ENCODE measurements at places on chromosomes 4 and X.

- DNase-seq: no peak
Observed at GRCh38 chr4:82430964-82431745, 765 bp downstream of the ENOPH1 start.

- DNase-seq: no peak
Observed at GRCh38 chr4:40216622-40217366, 20.0 kb downstream of the RHOH start.

- peak; percentile 64 for DNase-seq
Observed at GRCh38 chr4:127698789-127699200, 31.4 kb upstream of the SLC25A31 start.

GRCh38 chrX:114178126-114178525, 405.8 kb upstream of the HTR2C start:
- no peak for DNase-seq

GRCh38 chr4:160038615-160039014, 935.7 kb downstream of the RAPGEF2 start:
- DNase-seq: no peak

DNA sequence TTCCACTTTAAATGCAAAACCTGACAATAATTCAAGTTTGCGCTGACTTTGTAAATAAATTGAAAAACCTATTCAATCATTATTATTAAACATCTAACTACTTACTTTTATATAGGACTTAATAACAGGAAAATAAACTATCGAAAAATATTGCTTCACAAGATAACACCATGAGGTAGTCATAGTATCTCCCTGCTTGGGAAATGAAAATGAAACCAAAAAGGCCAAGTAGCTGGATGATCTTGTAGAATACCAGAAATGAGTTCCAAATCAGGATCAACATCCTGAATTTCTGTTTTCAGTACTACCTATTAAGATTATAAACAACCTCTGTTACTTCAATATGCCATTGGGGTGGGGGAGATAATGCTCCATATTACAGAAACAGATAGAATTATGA, 58.9 kb downstream of the CHIC2 start:
- DNase-seq: peak; percentile 29

- peak; percentile 67 for DNase-seq
Observed at GRCh38 chr4:101020956-101021355, 326.4 kb downstream of the PPP3CA start.

DNA sequence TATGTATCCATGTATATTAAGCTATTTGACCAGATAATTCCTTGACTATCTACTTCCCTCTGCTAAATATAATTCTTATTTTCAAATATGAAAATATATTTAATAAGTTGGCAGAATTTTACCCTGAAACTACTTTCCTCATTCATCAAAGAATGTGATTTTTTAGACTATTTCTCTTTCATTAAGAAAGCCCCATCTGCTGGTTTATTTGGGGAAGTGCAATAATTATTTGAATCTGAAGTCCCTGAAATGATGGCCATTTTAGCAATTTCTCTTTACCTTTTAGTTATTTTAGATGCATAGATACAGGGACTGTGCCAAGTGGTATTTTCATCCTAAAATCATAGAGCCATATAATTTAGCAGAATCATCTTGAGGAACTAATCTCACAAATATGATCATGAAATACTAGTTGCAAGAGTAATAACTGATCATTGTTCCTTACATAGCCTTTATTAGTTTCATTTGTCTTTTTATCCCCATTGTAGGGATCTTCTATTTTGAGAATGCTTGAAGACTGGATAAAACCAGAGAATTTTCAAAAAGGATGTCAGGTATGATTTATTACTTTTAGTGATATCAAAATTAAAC, 39.0 kb downstream of the ENPEP start:
- peak; percentile 9 for DNase-seq

DNA sequence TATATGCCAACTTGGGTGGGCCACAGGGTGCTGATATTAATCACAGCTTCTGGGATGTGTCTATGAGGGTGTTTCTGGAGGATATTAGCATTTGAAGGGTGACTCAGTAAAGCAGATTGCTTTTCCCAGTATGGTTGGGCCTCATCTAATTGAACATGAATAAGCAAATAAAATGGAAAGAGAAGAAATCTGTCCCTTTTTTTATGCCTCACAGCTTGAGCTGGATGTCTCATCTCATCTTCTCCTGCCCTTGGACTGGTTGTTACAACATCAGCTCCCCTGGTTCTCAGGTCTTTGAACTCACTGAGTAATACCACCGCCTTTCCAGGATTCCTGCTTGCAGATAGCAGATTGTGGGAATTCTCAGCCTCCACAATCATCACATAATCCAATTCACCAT, 1149.2 kb downstream of the PCDH18 start:
- DNase-seq: peak; percentile 72

DNA sequence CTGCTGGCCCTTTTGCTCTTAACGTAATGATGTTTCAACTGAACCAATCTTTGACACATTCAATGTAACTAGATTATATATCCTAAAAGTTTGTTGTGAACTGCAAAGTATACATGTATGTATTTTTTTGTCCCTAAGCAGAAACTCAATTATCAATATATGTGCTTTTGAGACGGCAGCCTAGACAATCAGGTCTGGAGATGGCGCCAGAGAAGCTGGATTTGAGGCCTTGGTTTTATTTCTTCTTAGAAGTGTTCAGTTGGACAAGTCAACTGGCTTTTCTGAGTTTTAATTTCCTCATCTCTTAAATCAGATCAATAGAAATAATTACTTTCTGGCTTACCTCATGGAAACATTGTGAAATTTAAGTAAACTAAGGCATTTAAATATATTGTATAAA, 62.5 kb downstream of the DCAF8L1 start:
- DNase-seq: no peak

- peak; percentile 47 for DNase-seq
Observed at GRCh38 chr4:97507587-97508245, 635.6 kb downstream of the STPG2 start.

DNA sequence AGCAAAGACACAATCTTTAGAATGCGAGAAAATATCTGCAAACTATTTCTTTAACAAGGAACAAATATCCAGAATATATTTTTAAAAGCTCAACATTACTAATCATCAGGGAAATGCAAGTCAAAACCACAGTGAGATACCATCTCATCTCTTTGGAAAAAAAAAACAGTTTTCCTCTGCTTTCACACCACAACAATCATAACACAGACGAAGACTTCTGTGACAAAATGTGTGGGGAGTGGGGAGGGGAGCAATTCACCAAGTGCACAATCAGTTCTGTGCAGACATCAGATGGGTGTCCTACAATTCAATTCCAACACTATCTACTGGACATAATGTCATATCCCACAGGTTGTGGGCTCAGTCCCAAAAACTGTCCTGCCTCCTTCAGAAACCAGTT, 293.2 kb upstream of the SLC7A11 start:
- DNase-seq: no peak

GRCh38 chr4:159308566-159309340, 205.9 kb downstream of the RAPGEF2 start:
- peak; percentile 48 for DNase-seq

GRCh38 chr4:54095110-54095825, 4.7 kb upstream of the GSX2 start:
- DNase-seq: no peak

- no peak for DNase-seq
Observed at GRCh38 chr4:60805500-60806313, 394.4 kb upstream of the ADGRL3 start.

DNA sequence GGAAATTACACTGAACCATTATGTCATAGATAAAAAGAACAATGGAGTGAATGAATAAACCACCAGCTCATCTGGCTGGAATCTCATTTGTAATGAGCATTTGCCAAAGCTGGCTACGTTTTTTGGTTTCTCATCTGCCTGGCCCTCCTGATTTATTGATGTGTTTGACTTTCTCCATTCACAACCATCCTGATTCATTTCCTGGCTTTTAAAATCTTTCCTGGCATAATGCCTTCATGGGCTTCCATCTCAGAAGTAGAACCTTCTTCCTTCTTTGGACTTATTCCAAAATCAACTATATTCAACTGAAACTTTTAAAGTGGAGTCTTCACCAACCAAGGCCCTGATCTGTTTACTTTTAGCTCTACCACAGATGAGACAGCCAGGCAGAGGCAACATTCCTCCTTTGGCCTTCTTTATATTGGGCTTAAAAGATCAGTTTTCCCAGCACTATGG, 36.0 kb upstream of the ARSJ start:
- peak; percentile 97 for DNase-seq

DNA sequence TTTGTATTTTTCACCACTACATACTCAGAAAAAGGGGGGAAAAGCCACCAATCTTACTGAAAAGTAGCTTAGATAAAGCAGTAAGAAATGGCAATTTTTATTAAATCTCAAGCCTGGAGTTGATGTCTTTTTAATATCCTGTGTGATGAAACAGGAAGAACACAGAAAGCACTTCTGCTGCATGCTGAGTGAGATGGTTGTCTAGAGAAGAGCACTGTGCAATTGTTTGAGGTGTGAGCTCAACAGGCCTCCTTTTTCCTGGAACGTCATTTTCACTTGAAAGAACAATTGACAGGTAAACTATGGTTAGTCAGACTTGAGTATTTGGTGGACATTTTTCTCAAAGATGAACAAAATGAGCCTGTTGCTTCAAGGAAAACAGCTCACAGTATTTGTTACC, 73.9 kb downstream of the RTL5 start:
- DNase-seq: no peak

DNA sequence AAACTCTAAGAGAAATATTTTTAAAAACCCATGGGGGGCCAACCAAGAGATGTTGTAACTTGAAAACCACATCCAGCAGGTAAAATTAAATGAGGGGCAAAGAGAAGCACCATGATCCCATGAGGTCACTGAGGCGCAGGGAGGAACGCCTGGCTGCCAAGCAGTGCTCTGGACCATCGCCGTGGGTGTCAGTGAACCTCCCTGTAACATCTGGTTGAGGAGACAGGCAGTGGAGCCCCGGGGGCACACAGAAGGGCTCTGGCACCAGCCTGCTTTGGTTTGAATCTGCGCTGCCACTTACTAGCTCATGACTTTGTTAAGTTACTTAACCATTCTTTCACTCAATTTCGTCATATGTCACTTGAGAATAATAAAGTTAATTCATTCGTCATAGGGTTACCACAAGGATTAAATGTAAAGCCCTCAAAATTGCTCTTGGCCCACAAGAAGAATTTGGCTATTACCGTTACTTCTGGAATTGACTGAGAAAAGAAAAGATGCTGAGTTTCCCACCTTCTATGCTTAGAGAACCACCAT, 41.6 kb upstream of the SLC25A4 start:
- no peak for DNase-seq

GRCh38 chr4:114980932-114981708, 132.3 kb downstream of the NDST4 start:
- no peak for DNase-seq

GRCh38 chrX:153592966-153593688, 5.8 kb downstream of the CCNQ start:
- DNase-seq: no peak

GRCh38 chr4:99504804-99505502, 5.9 kb upstream of the C4orf17 start:
- no peak for DNase-seq

DNA sequence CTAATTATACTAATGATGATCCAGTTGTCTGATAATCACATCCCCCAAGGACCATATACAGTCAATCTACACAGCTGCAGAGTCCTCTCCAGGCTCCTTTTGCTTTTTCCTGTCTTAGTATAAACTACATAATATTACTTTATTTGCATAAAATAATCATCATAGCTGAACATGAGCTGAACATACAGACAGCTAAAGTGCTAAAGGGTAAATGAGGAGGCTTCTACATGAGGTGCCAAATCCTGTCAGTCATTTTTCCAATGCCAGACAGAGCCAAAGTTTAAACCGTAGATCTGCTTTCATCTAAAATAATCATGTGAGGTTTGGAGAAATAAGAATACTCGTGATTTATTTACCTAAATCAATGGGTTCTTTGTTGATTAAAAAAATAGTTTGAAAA, 1530.1 kb upstream of the PABPC4L start:
- no peak for DNase-seq

DNA sequence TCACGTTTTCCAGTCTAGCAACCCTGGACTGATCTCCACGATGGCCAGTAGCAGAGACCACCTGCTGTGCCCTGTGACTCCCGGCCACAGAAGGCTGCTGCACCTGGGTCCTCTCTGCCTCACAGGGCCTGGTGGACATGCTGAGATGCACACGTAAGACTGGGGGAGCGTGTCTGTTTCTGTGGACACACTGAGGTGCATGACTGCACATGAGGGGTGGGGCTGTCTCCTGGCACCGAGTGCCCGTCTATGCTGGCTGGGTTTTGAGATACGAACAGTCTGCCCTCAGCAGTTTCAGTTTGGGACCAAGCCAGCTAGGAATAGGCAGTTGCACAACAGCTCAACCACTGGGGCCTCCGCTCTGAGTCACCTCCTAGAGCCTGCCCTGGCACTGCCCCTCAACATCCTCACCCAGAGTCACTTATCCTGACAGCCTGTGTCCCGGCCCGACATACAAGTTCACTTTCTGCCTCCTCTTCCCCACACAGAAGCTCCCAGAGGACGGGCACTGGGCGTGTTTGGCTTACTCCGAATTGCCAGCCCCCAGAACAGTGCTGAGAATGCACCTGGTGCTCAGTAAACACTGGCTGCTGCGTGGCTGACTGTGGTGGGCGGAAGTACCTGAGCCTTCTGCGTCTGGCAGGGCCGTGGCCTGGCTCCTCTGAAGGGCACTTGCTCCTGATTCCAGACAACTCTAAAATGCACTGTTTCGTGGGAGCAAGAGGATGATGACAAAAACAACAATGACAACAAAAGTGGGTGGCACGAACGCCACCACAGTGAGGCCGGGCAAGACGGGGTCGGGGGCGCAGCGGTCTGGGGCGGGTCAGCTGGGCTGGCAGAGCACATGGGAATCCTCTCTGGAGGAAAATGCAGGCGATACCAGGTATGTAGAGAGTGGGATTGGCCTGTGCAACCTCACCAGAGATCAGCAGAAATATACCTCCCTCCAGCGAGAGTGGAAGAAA, 30.9 kb downstream of the RNF212 start:
- DNase-seq: peak; percentile 84

DNA sequence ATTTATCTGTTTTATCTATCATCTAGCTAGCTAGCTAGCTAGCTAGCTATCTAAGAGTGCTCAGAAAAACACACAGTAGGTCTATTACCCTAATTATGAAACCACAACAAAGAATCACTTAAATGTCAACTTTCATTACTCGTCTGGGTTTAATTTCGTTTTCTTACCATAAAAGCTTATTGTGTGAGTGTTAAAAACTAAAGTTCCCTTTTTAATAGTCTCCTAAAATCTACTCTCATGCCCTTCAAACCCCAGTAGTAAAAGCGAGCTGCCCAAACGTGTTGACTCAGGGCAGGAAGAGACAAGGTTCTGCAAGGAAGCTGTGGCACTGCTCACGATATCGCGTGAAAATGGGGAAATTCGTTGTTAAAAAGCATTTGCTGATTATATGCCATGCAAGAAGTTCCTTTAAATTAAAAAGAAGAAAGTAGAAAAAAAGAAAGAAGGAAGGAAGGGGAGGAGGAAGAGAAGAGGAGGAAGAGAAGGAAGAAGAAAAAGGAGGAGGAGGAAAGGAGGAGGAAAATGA, 595 bp downstream of the MBNL3 start:
- DNase-seq: no peak

- peak; percentile 90 for DNase-seq
Observed at GRCh38 chr4:48228949-48229348, 40.7 kb downstream of the TEC start.

- no peak for DNase-seq
Observed at GRCh38 chr4:168765322-168765721, 244.7 kb downstream of the CBR4 start.

All from NCI-H226 (cell line).